Stimulated activated CD8-positive, alpha-beta memory T cell treated with anti-CD3 and anti-CD28 coated beads, Interleukin-15, amount 100 ng/mL, for 48 hours (primary cell): ENCODE measurements at places on chromosomes 2 and 18.

GRCh38 chr18:40707797-40708196 lies 1247.2 kb upstream of the PIK3C3 start:
- no peak for DNase-seq

- no peak for DNase-seq
Measured at GRCh38 chr2:46010925-46011490, 286.2 kb upstream of the EPAS1 start.

GRCh38 chr18:68102117-68102516 lies 585.6 kb upstream of the DSEL start:
- DNase-seq = no peak

GRCh38 chr2:181461056-181461997 lies 4.1 kb downstream of the ITGA4 start:
- no peak for DNase-seq

DNA sequence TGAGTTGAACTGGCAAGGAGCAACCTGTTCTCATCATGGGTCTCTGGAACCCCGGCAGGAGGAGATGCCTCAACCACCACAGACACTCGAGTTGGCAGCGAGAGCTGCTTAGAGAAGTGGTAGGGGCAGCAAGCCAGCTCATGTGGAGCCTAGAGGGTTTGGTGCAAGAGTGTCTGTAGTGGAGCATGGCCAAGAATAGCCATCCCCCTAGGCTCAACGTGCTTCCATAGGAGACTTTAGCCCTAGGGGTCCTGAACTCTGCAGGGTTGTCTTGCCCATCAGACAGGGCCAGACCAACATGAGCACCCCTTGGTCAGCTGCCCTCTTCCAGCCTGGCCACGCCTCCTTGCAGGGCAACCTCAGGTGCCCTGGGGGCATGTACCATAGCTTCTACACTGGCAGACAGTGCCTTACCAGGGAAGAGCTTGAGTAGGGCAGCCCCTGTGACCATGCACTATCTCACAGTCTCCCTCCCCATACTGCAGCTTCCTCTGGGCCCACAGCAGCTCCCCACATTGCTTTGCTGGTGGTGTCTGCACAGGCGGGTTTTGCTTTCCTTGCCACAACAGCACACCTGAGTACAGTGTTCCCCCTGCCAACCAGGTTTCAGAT lies 187.1 kb downstream of the EXOC6B start:
- no peak for DNase-seq

GRCh38 chr2:233852056-233852455 lies 2.3 kb downstream of the HJURP start:
- no peak for DNase-seq

- DNase-seq = no peak
Measured at GRCh38 chr2:160510617-160511016, 17.0 kb upstream of the RBMS1 start.

- DNase-seq = no peak
Measured at GRCh38 chr2:163132850-163133249, 294.3 kb upstream of the KCNH7 start.

DNA sequence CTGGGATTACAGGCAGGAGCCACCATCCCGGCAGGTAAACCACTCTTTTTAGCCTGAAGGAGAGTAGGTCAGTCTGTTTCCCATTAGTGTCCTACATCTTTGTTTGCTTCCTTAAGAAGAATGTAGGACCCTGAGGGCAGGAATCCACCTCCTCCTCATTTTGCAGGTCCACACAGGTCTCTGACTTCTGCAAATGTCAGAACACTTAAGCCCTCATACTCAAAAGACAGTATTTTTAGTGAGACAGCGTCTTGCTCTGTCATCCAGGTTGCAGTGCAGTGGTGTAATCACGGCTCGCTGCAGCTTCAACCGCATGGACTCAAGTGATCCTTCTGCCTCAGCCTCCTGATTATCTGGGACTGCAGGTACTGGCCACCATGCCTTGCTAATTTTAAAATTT lies 9.3 kb downstream of the PSTPIP2 start:
- DNase-seq = no peak

DNA sequence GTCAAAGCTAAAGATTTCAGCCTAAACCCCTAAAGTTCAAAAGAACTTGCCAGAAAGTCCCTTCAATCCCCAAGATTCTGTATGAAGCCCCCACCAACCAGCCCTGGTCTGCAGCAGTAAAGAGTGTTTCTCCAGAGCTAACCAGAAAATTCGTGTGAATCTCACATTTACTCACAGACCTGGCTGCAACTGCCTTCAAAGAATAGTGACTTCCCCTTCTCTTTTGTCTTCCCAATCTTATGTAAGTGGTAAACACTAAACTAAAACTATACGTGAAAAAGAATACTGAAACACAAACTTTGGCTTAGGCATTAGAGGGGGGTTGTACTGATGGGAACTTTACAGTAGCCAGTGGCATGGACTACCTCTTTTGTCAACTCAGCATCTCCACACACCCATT lies 50.6 kb upstream of the SETBP1 start:
- no peak for DNase-seq

- DNase-seq = no peak
Measured at GRCh38 chr2:33136566-33136965, 189.8 kb downstream of the LTBP1 start.

GRCh38 chr18:8706791-8707555 lies 1.6 kb downstream of the MTCL1 start:
- no peak for DNase-seq

DNA sequence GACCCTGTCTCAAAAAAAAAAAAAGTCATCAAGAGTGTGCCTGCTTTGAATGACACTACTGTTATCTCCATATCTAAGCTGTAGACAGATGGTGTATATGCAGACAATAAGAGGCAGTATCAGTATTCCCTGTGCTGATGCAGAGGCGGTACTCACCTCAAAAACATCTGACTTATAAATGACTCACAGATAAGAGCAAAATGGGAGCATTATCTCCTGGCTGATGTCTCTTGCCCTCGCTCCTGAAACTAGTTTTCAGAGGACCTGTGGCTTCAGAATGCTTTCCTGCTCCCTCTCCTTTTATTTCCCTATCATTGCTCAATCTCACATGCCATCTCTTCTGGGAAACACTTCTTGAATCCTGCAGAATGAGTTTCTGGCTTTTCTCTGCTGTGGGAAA lies 289.6 kb downstream of the PTPRM start:
- DNase-seq = no peak

GRCh38 chr2:40062381-40062780 lies 283.3 kb upstream of the THUMPD2 start:
- DNase-seq = no peak

GRCh38 chr2:101123795-101124471 lies 27.2 kb downstream of the TBC1D8 start:
- no peak for DNase-seq

GRCh38 chr2:156182132-156182531 lies 150.4 kb downstream of the NR4A2 start:
- DNase-seq = no peak

DNA sequence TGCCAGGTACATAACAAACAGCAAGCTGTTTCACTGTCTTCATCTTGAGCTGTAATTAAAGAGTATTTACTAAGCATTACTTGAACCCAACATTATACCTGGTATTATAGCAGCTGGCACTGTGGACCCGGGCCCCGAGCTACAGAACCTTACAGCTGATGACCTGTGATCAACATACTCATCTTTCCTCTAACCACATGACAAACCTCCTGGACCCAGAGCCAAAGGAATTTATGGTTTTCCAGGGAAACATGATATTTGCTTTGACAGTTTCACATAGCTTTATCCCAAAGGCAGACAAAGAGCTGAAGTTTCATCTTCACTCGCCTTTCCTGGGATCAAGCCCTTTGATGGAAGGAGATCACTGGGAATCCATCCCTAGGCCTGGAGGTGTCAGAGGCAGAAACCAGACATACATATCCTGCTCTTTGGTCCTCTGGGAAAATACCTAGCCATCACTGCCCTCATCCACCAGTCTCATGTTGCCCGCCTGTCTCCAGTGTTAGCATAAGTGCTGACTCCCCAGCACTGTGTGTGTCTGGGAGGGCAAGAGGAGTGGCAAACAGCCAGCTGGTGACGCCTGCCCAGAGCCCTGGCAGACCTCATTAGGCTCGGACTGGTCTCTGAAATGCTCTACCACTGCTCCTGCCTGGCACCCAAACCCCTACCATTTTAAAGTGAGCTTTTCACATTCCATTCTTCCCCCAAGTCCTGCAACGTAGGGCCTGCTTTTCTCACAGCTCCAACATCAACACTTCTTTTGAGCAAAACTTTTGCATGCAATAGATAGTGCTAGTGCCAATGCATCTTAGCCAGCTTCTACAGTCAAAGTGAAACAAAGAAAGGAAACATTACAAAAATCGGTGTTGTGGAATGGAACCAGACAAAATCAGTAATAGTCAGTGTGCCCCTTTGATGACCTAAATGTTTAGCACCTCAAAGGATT lies 138.8 kb upstream of the CTAGE1 start:
- DNase-seq = no peak

DNA sequence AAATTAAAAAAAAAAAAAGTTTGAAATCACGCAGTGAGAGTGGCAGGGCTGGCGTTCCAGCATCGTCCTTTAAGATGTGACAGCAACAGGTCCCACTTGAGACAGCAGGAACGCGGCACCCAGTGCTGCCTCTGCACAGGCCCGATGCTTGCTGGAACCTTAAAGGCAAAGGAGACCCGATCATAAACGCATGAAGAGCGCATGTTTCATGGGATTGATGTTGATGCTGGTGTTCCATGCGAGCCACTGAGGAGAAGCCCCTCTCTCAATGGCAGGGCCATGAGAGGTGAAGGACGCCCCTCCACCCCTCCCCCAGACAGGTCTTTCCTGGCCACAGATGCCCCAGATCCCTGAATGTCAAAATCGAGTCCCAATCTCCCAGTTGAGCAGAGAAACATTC lies 17.9 kb upstream of the ALPI start:
- DNase-seq = no peak

GRCh38 chr18:55398858-55399257 lies 189.1 kb downstream of the TCF4 start:
- no peak for DNase-seq

DNA sequence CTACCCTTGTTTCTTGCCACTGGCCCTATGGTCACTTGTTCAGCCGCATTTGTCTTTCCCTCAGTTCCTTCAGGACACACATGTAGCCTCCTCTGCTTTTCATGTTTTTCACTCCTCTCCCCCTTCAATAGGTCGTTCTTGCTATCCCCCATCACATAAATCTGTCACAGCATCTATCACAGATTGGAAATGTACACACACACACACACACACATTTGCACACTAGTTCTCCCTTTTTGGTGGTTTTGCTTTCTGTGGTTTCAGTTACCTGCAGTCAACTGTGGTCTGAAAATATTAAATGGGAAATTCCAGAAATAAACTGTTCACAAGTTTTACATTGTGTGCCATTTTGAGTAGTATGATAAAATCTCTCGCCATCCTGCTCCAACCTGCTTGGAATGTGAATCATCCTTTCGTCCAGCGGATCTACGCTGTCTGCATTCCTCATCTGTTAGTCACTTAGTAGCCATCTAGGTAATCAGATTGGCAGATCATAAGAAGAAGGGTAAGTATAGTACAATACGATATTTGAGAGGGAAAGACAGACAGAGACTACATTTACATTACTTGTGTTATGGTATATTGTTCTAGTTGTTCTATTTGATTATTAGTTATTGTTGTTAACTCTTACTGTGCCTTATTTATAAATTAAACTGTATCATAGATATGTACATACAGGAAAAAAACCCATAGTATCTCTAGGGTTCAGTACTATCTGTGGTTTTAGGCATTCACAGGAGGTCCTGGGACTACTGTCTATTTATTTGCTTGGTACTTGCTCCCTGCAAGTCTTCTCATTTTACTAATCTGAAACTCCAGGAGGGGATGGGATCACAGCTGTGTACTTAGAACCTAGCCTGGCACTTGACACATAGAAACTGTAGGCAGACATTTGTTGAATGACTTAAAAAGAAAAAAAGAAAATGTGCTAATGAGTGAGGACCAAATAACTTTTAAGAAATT lies 86.1 kb upstream of the PNPT1 start:
- DNase-seq = no peak

DNA sequence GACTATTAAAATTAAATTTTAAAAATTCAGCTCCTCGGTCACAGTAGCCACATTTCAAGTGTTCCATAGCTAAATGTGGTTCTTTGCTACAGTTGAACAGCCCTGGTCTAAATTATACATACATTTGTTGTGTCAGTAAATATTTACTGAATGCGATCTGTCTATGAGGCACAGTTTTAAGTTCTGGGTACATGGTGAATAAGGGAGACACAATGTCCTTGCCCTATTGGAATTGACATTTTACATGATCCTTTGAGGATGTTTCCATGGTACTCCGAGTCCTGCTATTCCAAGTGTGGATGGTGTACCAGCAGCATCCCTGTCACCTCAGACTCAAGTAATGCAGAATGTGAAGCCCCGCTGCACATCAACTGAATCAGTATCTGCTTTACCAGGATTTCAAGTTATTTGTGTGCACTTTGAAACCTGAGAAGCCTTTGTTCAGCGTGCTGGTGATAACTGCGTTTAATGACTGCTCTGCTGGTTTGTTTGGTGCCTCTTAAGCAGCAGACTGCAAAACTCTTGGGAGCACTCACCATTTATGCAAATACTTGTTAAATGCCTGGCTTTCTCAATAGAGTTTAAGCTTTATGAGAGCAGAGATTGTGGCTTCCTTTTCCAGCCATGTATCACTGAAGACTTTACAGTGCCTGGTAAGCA lies 1.5 kb downstream of the GALNT1 start:
- no peak for DNase-seq

DNA sequence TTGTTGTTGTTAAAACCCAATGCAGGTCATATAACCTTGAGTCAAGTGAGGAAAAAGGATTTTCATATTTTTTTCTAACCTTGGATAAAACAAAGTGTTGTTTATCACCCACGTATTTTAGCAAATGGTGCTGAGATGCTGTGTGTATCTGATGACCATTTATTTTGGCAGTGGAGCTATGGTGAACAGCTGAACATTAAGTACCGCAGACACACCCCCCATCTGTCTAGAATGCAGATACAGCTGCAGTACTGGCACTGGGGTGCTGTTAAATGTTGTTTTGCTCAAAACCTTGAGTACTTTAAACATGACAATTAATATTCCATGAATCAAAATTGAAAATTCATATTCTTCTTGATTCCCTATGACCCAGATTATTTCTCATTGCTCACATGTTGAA lies 773.3 kb upstream of the SLC39A10 start:
- DNase-seq = no peak

- no peak for DNase-seq
Measured at GRCh38 chr18:43341014-43341413, 63.7 kb upstream of the SYT4 start.

- no peak for DNase-seq
Measured at GRCh38 chr2:37582481-37583220, 88.8 kb downstream of the CDC42EP3 start.

GRCh38 chr2:238973038-238973739 lies 125.3 kb downstream of the TWIST2 start:
- DNase-seq = no peak

- DNase-seq = no peak
Measured at GRCh38 chr18:25298853-25299274, 53.1 kb downstream of the ZNF521 start.

DNA sequence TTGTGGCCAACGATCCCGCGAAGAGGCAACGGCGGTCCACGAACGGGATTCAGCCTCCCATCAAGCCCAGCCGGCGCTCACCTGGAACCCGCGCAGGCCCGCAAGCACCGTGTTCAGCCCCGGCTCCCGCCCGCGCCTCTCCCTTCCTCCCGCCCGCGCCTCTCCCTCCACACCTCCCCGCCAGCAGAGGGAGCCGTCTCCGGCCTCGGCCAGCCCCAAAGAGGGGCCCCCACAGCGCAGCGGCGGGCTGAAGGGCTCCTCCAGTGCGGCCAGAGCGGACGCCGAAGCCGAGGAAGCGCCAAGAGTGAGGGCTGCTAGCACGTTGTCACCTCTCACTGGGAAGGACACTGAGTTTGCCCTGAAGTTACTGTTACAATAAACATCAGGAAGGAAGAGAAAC lies 55.3 kb upstream of the LAPTM4A start:
- DNase-seq = peak; percentile 29
